Activated T-cell treated with anti-CD3 and anti-CD28 coated beads, Interleukin-2, amount 50 U/mL, for 72 hours (primary cell): ENCODE measurements at places on chromosomes 2 and 18.

GRCh38 chr2:97732436-97733340 is 19.3 kb downstream of the ZAP70 start:
- no peak for DNase-seq

- DNase-seq, result no peak
Observed at GRCh38 chr2:231259104-231259503, 60.7 kb downstream of the ARMC9 start.

DNA sequence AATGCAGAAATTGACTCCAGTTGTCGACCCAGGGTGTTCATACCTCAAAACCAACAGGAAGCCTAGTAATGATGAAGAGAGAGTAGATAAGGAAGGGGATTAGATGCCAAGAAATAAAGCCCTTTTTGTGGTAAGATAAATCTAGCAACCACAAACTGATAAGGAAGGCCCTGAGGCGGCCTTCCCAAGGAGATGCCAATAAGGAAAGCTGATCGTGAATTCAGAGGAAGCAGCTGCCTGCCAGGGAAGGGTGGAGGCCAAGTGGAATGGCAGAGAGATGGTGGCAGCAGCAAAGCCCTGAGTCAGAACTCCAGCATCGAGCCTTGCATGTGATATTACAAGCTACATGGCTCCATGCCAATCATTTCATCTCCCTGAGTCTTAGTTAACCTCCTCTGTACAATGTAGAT is 126.3 kb downstream of the IRS1 start:
- DNase-seq, result no peak

DNA sequence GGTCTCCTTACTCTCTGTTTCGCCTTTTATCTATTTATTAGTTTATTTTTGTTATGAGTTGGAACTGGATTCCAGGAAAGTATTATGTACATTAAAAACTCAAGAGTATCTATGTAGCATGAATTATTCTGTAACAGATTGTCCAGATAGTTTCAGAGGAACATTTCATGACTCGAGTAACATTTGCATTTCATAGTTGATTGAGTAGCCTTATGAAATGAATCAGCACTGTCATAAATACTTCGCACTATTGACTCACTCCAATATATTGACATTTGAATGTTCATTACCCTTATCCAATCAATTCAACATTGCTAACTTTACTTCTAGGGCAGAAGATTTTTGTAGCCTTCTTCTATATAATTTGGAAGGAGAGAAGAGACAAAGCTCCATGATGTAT is 11.3 kb upstream of the VRK2 start:
- DNase-seq, result no peak

DNA sequence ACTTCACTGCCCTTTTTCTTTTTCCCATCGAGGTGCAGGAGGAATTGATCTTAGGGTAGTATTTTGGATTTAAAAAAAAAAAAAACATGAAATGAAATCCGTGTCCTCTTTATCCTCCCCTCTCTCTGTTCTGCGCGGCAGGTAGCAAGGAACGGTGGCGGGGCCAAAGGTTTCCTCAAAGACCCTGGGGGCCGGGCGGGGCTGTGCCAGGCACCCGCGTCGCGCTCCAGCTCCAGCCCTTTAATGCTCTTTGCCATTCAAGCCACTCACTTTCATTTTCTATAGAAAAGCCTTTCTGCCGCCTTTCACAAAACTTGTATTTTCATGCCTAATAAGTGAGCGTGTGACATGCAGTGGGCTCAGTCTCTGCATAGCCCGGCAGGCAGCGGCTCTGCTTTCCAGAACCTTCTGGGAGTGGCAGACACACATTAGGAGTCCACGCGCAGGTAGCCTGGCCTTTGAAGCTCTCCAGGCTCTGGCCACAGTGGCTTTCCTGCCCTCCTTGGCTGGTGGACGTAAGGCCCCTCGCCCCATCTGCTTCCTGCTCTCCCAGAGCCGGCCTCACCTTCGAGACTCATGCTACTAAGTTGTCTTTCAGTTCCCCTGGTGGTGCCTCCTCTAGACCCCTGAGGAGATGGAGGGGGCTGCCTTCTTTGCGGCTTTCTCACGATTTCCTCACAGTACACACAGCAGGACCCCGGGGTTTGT is 41.7 kb downstream of the AGAP1 start:
- no peak for DNase-seq

DNA sequence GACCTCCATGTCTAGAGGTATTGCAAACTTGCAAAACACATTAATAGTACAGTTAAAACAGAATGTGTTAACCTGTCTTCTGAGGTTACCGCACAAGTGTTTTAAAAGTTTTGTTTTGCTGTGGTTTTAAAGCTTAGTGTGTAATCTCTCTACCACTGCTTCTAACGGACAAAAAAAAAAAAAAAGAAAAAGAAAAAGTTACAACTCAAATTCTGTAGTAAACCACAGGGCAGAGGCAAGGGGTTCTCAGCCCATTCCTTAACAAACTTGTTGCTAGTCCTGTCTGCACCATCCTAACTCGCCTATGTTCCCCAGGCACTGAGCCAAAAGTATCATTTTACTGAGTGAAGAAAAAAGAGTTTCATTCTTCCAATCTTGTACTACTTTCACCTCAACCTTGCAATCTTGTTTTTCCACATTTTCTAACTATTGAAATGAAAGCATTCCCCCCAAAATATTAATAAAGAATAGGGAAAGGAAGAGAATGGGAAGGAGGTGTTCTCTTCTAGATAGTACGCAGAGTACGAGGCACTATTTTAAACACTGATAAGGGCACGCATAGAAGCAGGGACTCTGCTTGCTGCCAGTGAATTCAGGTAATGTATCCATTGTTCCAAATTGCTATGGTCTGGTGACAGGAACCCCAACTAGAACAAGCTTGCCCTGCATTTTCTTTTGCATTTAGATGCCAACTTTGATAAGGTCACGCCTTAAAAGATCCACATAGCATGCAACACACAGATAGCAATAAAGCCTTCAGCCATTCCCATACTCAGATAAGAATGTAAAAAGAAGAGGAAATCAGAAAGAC is 47.1 kb downstream of the IKZF2 start:
- no peak for DNase-seq

DNA sequence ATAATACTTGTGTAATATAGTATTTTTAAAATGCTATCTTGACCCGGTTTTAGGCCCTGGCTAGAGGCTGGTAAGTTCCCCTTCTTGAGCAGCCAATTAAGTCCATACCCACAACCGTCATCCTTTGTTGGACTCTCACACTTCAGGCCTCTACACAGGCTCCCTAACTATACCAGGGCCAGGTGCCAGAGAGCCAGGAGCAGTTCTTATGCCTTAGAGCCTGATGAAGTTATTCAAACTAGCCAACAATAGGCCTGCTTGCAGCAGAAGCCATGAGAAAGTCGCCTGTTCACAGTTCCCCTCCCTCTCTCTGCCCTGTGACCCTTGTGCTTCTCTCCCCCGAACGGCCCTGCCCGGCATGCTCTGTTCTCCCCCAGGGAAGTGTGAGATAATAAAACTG is 454.2 kb upstream of the KLHL29 start:
- no peak for DNase-seq

- DNase-seq, result no peak
Observed at GRCh38 chr18:1104181-1104881, 199.7 kb downstream of the ADCYAP1 start.

DNA sequence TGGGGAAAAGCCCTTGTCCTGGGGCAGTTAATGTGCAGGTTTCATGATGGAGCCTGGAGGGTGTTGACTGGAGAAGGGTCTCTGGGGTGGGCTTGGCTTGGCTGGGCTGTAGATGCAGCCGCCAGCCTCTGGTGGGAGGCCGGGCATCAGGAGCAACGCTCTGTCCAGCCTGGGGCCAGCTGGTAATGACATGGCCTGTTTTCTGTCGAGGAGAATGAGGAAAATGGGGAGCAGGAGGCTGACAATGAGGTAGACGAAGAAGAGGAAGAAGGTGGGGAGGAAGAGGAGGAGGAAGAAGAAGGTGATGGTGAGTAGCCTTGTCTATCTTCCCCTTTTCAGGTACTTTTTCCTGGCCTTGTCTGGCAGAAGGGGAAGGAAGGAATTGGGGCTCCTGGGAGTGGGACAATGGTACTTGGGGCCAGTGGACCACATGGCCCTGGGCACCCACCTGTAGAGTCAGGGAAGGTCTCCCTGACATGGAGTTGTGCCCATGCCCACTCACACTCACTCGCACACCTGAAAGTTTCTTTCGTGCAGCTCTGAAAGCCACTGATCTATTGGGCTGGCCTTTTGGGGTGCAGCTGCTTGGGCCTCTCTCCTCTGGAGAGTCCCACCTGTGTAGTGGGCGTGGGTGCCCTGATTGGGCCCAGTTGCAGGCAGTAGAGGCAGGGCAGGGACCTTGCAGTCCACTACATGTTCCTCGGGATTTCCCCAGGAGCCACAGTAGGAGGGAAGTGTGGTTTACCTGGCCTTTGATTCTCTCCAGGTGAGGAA is 3.5 kb downstream of the PTMA start:
- DNase-seq, result peak; percentile 25

GRCh38 chr2:70937866-70938585 is 2.3 kb downstream of the ATP6V1B1 start:
- DNase-seq, result no peak

- DNase-seq, result no peak
Observed at GRCh38 chr2:219327719-219328118, 4.8 kb downstream of the RESP18 start.

- DNase-seq, result no peak
Observed at GRCh38 chr18:79355433-79356335, 40.0 kb upstream of the NFATC1 start.

DNA sequence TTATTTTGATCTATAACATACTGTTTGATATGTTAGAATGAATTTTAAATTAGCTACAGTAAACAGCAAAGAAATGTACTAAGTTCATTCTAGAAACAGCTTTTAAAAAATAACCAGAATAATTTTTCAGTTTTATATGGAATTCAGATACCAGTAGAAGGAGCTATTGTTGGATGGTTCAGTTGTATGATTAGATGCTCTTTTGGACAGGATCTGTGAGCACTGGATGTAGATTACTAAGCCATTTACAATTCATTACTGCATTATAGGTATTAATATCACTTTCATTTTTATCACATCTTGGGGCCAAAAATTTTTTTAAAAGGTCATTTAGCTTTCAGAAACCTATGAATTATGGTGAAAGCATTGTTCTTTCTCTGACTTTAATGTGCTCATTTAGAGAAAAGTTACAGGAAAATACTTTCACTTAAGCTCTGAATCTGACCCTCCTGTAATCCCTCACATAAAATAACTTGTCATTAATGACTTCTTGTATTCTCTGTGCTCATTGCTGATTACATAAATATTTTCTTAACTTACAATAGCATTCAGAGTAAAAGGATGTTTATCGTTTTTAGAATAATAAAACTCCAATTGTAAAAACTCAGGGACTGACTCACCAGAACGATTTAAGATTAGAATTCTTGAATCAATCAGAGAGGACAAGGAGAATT is 750.2 kb downstream of the SLC4A3 start:
- DNase-seq, result no peak
